ENCODE measurements at places on chromosomes 3 and 15.

GRCh38 chr3:138408751-138409570 is 25.5 kb upstream of the ESYT3 start:
- DNase-seq, result no peak

DNA sequence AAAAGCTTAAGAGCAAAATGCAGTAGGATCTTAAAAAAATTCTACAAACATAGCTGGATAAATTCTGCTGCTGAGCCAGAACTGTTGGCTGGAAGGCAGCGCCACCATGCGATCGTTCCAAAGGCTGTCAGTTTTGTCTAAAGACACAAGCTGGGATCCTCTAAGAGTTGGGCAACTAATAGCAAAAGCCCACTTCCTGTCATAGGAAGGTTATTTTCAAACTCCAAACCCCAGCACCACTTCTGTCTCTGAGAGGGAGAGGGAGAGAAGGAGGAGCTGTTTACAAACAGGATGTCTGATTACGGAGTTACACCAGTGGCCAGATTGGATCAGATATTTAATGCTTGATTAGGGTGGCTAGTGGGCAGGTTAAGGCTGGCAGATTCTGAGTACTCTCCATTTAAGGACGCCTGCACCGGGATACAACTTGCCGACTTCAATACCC is 44.0 kb downstream of the EIF4E3 start:
- DNase-seq, result peak; percentile 36

DNA sequence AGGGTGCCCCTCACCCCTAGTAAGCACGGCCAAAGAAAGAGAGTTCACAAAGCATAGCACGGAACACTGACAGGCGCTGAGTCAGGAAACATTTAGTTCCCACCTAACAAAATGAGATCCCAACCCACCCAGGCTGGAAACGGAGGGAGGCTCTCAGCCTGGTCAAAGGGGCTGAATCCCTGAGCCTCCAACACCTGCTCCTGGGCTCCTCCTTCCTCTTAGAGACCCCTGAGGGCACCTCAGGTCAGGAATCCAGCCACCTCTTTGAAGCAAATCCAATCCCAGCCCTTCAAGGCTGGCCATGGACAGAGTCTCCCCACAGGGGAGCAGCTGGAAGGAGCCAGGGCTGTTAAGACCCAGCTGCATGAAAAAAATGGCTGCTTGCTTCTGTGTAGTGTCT is 154.4 kb upstream of the HES1 start:
- DNase-seq, result no peak

- no peak for DNase-seq
Observed at GRCh38 chr15:101428758-101429157, 60.7 kb downstream of the PCSK6 start.

DNA sequence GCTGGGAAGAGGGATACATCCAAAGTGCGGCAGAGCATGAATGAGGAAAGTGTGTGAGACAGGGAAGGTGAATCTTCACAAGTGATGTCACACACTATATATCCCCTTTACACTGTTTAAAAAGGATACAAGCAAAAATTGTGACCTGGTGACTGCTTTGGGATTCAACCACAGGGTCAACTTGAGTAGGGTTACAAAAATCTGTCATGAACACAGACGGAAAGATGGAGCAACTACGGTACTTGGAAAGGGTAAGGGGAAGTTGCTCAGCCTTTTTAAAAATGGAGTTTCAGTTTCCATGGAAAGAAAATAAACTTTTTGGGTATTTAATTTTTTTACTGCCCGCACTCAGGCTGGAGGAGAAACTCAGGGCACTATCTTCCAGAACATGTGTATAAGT is 60.3 kb downstream of the B3GNT5 start:
- DNase-seq, result no peak

- no peak for DNase-seq
Observed at GRCh38 chr3:28467414-28467813, 118.8 kb upstream of the AZI2 start.

GRCh38 chr3:54427501-54427900 is 305.1 kb downstream of the CACNA2D3 start:
- DNase-seq, result no peak

- no peak for DNase-seq
Observed at GRCh38 chr3:101903451-101903871, 54.1 kb downstream of the NFKBIZ start.

- no peak for DNase-seq
Observed at GRCh38 chr3:147836330-147836729, 427.2 kb downstream of the ZIC1 start.

DNA sequence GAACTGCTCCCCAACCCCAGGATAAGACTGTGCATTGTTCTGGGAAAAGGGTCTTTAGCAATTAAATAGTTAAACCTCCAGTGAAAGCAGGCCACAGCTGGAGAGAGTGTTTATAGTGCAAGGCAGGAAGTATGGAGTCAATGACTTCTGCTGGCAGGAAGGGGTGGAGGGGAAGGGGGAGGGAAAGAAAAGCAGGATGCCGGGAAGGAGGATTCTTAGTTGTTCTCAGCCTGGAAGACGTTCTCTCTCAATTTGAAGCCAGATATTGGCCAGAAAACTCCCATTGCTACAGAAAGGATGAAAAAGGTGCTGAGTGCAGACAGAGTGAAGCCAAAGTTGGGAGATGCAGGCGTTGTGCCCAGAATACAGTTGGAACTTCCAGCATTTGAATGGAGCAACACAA is 35.7 kb upstream of the ACTL6A start:
- DNase-seq, result no peak

- DNase-seq, result no peak
Observed at GRCh38 chr3:186544281-186544680, at the start of gene CRYGS. Gene CRYGS, minus strand, starts transcription at chr3:186544380. Its CDS starts 54 bp downstream, at chr3:186544326.

- DNase-seq, result no peak
Observed at GRCh38 chr15:67510597-67511190, 10.2 kb upstream of the C15orf61 start.

- DNase-seq, result no peak
Observed at GRCh38 chr3:105354429-105354828, 12.3 kb upstream of the ALCAM start.

- no peak for DNase-seq
Observed at GRCh38 chr15:76467136-76467535, 130.6 kb downstream of the ISL2 start.

- no peak for DNase-seq
Observed at GRCh38 chr3:6262010-6262409, 598.9 kb upstream of the GRM7 start.

DNA sequence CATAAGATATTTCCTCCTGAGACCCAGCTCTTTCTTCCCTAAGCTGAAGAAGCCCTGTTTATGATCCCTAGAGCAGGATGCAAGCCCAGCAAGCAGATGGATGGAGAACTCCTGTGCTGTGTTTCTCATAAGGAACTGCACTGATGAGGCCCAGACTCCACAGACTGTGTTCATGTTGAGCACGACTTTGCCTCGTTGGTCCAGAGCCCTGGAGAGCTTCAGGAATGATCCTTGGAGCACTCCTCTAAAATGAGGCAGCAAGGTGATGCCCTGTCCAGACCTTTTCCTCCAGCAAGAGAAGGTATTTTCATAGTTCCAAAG is 83.8 kb downstream of the MYLK start:
- DNase-seq, result no peak

- no peak for DNase-seq
Observed at GRCh38 chr3:46830801-46831200, 32.4 kb downstream of the MYL3 start.

DNA sequence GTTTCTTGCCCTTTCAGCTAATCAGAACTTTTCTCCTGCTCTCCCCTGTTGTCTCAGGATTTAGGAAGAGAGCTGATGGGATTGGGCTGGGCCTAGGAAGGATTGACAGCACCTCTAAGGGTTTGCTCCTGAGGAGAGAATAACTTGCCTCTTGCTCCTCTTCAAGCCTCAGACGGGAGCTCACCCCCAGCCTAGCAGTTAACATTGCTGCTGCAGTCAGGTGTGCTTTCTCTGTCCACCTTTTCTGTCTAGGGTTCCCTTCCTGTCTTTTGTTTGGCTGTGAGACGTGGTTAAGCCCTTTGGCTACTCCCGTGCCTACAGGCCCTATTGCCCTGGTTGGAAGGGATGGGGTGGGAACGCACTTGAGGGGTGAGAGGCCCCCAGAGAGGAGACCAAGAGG is 20.1 kb downstream of the TMEM108 start:
- no peak for DNase-seq

DNA sequence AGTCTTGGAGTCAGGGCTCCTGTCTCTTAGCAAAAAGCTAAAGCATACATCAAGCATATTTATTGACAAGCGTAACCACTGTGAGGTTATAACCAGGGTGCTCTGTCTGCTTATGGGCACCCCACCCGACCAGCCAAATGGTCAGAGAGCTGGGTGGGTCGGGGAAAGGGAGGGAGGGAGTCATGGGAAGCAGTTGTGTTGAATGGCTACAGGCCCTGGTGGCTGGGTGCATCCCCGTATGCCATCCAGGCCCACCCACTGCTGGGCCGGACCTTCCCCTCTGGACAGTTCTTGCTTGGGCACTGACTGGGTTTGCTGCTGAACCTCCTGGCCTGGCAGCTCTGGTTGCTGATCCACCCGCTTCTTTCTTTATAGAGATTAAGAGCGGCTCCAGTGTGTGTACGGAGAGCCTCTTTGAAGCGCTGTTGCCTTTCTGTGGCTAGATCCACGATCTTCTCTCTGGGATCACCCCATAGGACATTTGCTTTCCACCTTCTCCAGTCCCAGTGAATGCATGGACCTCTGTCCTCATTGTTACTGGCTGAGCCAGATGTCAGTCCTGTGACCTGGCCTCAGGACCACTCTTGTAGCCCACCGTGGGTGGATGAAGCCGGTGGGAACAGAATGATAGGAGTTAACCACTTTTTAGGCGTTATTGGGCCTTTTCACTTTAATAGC is 59.6 kb downstream of the SMAD3 start:
- no peak for DNase-seq

DNA sequence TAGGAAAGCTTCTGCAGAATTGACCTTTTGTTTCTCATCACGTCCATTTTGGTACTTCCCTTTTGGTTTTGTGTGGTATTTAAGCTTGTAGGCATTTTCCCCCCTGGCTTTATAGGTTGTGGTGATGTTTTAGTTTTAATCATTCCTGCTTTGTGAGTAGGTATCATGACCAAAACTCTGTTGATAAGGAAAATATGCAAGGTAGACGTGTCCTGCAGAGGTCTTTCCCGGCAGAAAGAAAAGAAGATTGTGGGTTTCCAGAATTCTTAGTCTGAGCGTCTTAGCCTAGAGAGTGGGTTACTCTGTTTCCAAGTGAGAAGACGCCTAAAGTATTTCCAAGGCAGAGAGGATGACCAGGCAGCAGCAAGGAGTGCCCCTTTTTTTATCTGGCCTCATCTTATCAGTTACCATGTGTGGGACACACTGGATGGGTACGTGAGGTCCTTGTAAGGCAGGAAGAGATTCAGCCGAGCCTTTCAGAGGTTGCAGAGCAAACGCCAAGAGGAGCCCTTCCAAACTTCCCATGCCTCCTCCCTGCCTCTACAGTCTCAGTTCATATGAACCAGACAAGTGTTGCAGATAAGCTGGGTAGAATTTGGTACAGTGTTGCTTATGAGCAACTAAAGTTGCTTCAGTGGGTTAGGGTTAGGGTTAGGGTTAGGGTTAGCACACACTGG is 58.8 kb downstream of the ARNT2 start:
- DNase-seq, result no peak

DNA sequence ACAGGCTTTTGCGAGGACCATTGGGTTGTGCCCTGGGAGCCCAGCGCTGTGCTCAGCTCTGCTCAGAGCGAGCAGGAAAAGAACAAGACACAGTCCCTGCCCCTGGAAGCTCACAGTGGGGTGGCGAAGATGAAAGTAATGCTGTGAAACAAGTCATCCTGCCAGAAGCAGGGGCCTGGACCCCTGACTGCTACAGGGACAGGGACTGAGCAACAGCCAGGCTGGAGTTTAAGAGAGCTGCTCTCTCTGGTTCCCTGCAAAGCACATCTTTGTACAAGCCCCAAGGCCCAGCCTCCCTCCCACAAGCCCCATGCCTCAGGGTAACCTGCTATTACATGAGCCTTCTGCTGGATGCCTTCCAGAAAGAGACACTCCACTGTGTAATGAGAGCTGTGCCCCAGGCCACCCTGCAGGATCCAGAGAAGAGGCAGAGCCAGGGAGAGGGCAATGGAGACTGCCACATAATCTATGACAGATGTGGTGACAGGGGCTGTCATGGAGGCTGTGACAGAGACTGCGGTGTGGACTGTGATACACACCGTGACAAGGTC is 7.1 kb upstream of the HCN4 start:
- DNase-seq, result no peak

- peak; percentile 37 for DNase-seq
Observed at GRCh38 chr3:72343078-72343477, 505.2 kb downstream of the SHQ1 start.

- DNase-seq, result no peak
Observed at GRCh38 chr3:152641198-152641597, 193.7 kb upstream of the P2RY1 start.

- DNase-seq, result no peak
Observed at GRCh38 chr3:48215019-48215418, 8.3 kb upstream of the CAMP start.

GRCh38 chr3:8769088-8769822 is at the start of gene OXTR:
Gene OXTR, minus strand, starts transcription at chr3:8769613. Its CDS starts 1,426 bp downstream, at chr3:8768187.
- peak; percentile 71 for DNase-seq

DNA sequence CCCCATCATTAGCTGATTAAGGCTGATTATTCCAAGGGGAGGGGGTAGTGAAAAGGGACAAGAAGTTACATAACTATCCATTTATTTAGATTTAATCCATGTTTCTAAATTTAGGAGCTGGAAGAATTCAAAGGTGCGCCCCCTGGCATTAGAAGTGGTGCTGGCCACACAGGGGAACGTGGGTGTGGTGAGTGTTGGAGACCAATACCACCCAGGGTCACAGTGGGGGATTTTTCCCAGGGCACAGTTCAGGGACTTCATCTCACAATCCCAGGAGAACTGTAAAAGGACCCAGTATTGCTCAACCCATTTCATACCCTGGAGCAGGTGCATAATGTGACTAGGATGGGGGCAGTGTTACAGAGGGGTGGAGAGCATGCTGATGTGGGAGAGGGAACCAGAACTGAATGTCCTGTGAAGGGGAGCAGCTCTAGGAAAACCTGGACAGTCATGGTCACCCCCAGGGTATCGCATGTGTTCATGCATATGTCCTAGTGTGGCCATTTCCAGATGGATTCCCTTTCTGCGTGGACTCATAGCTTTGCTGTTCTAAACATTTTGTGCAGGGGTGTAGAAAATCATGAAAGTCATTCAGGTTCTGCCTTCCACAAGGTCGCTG is 110.3 kb downstream of the LSM3 start:
- no peak for DNase-seq

DNA sequence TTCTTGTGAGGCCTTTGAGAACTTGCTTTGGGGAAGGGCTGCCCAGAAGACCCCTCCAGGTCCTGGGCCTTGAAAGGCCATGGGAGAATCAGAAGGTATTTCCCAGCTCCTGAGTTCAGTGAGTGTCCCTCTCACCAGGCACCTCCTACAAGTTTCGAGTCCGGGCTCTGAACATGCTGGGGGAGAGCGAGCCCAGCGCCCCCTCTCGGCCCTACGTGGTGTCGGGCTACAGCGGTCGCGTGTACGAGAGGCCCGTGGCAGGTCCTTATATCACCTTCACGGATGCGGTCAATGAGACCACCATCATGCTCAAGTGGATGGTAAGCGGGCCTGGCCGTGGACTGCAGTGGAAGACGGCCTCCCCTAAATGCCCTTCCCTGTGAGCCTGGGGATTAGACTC is 68.3 kb downstream of the BOC start:
- no peak for DNase-seq

- DNase-seq, result no peak
Observed at GRCh38 chr15:63061975-63062374, 19.4 kb downstream of the TPM1 start.

Data from activated naive CD8-positive, alpha-beta T cell treated with anti-CD3 and anti-CD28 coated beads for 36 hours (primary cell).